ENCODE measurements at places on chromosomes 1 and 21.
A peak's percentile ranks its signal among the peaks of the same experiment; 100 is the strongest.

GRCh38 chr21:10641107-10641506, 119.7 kb downstream of the TPTE start:
- DNase-seq = no peak

GRCh38 chr1:27087371-27088220, 67.3 kb downstream of the SLC9A1 start:
- no peak for DNase-seq

DNA sequence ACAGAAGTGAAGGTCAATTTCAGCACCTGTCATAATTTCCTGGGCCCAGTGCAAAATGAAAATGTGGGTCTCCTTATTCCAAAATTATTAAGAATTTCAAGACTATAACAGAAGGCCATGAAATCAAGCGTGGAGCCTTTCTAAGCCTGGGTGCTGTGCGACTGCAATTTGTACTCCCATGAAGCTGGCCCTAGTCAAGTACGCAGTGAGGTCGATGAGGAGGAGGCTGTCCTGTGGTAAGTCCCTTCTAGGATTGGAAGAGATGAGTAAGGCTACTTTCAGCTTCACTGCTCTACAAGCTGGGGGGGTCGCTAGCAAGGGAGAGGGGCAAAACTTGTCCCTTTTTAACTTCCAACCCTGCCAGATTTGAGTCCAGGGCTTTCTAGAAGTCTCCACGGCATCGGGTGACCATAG, 410 bp upstream of the NUDC start:
- no peak for DNase-seq

DNA sequence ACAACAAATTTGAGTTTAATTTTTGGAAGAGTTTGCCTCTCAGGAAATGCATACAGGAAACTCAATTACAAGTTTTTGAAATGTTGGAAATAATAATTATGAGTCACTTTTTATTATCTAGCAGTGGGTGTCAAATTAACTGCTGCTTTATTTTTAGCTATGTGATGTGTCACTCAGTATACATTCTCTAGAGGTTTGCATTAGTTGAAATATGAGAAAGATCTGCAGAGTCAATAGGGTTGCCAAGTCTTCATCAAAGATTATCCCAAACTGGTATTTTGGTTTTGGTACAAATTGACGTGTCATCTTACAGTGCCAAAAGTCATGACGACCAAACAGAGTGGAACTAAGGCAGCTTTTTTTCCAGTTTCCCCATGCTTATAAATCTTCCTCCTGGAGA, 54.3 kb upstream of the DIPK1A start:
- DNase-seq = peak; percentile 48

DNA sequence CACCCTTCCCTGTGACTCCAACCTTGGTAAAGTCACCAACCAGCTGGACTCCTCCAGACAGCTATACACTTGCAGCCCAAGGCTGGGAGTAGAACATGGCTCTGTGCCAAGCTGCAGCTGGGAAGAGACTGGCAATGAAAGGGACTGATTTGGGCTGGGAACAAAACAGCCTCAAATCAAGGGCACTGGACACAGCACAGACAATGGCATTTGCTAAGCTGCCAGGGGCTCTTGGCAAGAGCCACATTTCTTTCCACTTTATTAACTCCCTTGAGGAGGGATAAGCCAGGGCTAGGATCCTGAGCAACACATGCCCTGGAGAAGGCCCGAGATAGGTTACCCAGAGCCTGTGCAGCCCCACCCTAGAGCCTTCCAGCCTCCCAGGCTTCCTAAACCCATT, 12.0 kb downstream of the SYT11 start:
- no peak for DNase-seq

DNA sequence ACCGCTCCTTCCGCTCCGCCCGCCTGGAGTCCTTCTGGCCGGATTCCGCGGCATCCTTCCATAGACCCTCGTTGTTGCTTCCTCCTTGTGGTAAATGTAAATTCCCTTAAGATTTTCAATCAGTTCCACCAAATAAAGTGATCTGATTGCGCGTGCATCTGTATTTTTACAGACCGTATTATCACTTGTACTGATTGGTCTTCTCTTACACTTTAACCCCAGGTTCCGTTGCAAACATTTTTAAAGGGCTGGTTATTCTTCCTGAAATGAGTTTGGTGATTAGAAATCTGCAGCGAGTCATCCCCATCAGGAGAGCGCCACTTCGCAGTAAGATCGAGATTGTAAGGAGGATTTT, 483 bp downstream of the YBEY start:
- peak; percentile 64 for DNase-seq
